ENCODE measurements at places on chromosomes 7 and 10.

- no peak for DNase-seq
Measured at GRCh38 chr10:46231087-46231486, 55.7 kb upstream of the ANTXRL start.

GRCh38 chr7:103912891-103913605 lies 76.4 kb downstream of the RELN start:
- DNase-seq: no peak

DNA sequence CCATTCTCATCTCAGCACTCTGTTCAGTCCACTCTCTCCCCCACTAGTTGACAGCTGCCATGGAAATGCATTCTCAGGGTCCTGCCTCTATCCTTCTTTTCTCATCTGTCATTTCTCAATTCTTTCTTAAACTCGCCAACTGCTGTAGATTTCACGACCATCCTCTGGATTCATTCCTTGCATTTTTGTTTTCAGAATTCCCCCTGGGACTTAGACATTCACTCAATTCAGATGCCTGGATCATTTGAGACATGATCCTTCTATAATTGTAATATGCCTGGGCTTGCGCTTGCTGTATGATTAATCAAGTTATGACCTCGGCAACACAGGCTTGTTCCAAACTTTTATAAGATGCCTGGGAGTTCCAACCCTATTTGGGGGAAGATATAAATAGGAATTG lies 104.5 kb downstream of the RAB11FIP2 start:
- DNase-seq: no peak

- no peak for DNase-seq
Measured at GRCh38 chr10:43040482-43041256, 36.2 kb upstream of the RET start.

GRCh38 chr10:17648243-17649035 lies 4.5 kb downstream of the STAM start:
- DNase-seq: no peak
